Activated CD4-positive, alpha-beta T cell treated with anti-CD3 and anti-CD28 coated beads for 48 hours (primary cell): ENCODE measurements at places on chromosomes 6 and 20.

DNA sequence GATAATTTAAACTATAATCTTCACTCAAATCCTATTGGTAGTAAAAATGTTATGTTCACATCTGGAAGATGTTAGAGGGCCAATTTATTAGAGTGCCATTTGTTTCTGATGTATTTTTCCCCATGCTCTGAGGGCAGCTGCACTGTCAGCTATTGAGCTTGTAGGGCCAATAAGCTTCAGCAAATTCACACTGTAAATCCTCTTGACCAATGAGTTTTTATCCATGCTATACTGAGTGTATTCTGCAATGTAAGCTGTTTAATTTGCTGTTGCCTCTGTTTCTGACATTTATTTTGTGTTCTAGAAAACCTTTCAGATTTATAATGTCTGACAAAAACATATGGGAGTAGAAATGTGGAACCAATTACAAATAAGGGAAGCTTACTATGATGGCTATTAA lies 62.6 kb downstream of the OGFRL1 start:
- no peak for DNase-seq

DNA sequence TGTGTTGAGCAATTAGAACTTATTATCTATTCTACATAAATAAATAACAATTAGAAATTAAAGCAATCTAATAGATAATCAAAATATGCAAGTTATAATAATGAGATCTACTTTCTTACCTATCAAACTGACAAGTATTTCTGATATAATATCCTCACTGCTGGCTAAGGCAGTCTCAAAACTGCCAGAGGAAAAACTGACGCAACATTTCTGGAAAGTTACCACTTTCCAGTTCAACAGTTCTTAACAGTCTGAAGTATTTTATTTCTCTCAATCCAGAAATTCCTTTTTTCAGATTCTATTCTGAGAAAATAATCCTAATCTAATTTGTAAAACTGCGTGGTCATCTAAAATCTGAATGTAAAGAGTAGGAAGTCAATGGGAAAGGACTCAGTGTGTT lies 121.0 kb downstream of the TRDN start:
- no peak for DNase-seq

GRCh38 chr6:135905604-135906300 lies 54.3 kb downstream of the PDE7B start:
- DNase-seq = no peak

DNA sequence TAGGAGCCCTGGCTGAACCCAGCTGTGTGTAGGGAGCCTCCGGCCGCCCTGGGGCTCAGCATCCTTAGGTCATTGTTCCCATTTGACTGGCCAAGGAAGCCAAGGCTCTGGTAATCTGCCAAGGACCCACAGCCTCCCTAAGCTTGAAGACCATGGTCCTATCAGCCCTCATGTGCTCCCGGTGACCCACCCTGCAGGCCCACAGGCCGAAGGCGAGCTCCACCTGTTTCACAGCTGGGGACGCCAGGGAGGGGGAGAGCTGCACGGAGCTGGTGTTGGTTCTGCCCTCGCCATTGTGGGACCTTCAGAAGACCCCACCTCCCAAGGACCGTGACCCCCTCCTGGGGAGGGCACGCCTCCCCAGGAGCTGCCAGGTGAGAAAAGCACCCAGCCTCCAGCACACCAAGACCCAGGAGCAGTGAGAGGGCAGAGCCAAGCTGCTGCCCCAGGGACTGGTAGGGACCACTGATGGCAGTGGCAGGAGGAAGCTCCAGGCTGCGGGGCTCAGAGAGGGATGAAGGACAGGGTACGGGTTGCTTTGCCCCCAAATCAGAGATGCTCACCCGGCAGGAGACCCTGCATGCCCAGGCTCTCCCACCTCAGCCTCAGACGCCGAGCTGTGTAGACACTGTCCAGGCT lies 30.7 kb upstream of the MRGBP start:
- no peak for DNase-seq

GRCh38 chr20:48791666-48792071 lies 36.1 kb downstream of the PREX1 start:
- DNase-seq = no peak

DNA sequence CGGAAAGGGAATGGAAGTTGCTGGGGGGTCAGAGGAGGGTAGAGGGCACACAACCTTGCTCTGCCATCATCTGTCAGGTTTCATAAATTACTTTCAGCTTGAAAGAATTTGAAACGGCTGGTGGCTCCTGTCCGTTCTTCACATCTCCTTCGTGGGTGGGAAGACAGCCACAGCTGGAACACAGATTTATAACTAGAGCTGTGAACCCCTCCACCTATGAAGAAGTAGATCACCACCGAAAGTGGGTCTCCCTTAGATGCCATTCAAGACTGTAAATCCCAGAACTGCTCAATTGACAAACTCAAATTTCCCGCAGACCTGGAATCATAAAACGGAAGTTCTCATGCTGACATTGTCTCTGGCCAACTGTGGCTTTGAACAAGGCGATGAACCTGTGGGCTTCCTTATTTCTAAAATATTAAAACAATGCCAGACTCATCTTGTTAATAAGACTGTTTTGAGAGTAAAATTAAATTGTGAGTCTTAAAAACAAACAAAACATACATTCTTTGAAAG lies 65.3 kb downstream of the BTBD3 start:
- DNase-seq = no peak

DNA sequence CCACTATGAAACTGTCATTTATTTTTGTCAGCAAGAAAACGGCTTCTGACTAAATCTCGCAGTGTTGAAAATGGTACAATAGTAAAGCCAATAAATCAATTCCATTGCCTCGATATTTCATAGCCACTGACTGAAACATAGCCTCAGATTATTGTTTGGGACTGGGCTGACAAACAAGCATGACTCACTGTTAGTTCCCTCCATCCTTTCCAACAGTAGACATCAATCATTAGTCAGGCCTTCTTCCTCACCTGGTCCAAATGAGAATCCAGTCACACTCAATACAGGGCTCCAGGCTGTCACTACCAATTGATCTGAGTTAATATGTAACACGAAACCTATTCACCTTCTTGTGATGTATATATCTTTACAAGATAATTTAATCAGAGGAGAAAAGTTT lies 66.1 kb downstream of the ADGRB3 start:
- DNase-seq = no peak

DNA sequence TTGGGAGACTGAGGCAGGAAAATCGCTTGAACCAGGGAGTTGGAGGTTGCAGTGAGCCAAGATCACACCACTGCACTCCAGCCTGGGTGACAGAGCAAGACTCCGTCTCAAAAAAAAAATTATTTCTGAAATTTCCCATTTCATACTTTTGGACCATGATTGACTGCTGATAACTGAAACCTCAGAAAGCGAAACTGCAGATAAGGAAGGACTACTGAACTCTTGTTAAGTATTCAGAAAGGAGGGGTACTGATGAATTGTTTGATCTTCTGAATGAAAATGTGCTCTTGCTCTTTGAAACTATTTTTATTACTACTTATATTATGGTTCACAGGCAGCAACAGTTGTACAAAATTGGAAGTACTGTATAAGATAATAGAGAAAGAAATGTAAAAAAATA lies 69.0 kb downstream of the HDGFL1 start:
- no peak for DNase-seq

GRCh38 chr20:38061109-38061508 lies 27.6 kb downstream of the RPRD1B start:
- no peak for DNase-seq

DNA sequence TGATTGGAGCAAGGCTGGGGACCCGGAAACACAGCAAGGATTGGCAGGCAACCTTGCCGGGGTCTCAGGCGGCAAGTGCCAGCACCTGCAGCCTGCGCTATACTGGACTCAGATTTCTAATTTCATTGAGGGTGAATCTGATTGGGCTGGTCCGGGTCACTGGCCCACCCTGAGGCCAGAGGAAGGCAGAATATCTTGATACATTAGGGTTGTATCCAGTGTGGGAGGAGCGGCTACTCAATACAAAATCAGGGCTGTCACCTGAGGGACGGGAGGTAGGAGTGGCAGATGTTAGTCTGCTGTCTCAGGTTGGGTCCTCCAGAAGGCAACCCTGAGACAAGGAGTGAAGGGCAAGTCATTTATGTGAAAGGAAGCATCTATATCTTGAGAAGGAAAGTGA lies 40.7 kb downstream of the BFSP1 start:
- no peak for DNase-seq

DNA sequence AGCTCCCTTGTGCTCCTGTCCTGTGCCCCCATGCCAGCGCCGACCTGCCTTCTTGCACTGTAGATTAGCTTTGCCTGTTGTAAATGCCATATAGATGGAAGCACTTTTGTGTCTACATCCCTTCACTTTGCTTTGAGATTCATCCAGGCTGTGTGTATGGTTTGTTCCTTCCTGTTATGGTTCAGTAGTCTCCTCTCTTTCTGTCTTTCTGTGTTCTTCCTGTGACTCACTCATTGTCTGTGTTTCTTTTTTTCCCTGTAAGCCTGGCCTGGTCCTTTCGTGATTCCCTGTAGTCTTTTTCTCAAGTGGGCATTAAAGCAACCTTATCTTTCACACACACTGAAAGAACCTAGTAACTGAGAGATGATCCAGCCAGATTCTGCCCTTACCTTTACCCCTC lies 66.6 kb downstream of the JARID2 start:
- DNase-seq = no peak

DNA sequence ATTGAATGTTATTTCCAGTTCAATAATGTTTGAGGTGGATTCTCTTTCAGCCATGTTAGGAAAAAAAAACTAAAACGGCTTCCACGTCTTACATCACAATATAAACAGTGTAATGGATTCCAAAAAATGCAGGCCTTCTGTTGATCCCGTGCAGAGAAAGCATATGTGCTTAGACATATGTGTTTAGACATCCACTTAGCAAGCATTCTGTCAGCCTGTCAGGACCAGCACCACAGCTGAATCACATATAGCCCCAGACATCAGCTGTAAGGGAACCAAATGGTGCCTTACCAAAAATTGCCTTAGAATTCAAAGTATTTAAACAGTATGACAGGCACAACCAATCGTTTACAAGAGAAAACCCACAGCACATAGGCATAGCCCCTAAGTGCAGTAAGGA lies 304.9 kb downstream of the EYA4 start:
- no peak for DNase-seq

DNA sequence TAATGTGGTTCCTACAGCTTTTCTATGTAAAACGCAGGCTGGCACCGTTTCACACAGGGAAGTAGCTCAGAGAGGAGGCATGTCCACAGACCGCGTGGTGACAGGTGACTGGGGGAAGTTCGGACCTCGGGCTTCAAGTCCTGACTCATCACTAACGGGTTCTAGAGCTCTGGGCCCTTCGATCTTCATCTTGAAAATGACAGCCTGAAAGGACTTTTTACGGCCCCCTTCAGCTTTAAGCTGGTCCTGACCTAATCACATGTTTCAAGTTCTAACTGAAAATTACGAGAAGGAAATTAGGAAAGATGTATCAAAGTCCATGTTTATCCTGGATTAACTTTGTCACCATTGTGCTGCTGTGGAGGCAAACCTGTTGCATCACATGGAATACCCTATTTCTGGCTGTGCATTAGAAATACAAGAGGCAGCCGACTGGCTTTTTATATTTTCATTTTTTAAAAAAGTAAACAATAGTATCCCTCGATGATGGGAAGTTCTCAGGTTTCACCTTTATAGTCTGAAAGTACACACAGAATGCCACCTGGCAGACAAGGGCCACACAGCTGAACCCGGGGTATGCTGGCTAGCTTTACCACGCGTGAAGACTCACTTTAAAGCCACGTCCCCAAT lies 2.0 kb downstream of the MAN1A1 start:
- peak; percentile 44 for DNase-seq
